ENCODE measurements at places on chromosomes 2 and 18.
A peak's percentile ranks its signal among the peaks of the same experiment; 100 is the strongest.

DNA sequence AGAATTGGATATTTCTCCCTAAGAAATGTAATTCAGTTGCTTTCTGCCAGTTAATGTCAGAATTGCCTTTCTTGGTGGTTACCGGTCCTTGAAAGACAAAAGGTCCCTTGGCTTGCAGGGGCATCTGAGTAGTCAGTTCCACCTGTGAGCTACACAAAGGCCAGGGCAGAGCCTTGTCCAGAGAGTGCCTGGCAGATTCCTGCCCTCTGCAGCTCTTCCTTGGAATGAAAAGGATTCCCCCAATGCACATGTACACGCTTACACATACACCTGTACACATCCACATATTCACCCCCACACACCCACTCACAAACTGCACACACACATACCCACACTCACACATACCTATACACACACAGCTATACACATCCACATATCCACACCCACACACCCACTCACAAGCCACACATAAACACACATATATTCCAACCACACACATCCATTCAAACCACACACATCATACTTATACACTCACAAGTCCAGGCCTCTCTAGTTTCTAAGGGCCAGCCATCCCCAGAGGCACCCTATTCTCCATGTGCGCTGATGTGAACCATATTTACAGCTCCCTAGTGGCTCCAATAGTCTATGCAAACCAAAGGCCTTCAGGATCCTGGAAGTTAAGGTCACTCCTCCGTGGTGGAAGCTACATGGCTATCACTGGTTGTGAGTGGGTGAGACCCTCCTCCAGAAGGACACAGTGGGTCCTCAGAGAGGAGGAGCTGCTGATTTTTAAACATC lies 9.6 kb downstream of the CYRIA start:
- DNase-seq, result no peak

GRCh38 chr2:53652131-53652530 lies 115.5 kb upstream of the CHAC2 start:
- DNase-seq, result no peak

GRCh38 chr2:80311304-80311703 lies 6.8 kb upstream of the LRRTM1 start:
- DNase-seq, result no peak

- DNase-seq, result peak; percentile 30
Observed at GRCh38 chr2:120820263-120820952, 84.7 kb downstream of the GLI2 start.

DNA sequence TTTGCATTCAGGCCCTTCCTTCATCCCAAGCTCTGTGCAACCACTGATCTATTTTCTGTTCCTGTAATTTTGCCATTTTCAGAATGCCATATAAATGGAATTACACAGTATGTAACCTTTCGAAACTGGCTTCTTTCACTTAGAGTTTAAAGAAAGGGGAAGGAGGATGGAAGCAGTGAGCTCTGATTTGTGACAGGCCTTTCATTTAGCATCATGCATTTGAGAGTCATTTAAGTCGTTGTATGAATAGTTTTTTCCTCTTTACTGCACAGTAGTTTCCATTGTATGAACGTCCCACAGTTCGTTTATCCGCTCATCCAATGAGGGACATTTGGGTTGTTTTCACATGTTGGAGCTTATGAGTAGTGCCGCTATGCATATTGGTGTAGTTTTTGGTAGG lies 67.0 kb downstream of the LBH start:
- no peak for DNase-seq

GRCh38 chr2:187429989-187430388 lies 18.1 kb downstream of the CALCRL start:
- no peak for DNase-seq

GRCh38 chr2:46275995-46276394 lies 21.2 kb upstream of the EPAS1 start:
- no peak for DNase-seq

DNA sequence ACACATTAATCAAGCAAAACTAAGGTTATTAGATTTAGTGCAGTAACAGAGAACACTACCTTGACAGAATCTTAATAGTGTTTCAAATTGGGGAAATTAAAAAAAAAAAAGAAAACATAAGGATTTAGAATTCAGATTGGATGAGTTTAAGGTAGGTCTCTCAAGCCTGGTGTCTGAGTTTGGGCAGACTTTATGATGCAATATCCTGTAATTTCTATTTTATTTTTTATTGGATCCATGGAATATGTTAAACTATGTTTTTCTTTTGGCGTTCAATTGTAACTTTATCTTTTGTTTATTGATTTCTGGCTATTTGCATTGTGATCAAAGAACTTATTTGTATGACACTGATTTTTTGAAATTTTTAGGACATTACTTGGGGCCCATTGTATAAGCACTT lies 394.1 kb upstream of the NETO1 start:
- no peak for DNase-seq

DNA sequence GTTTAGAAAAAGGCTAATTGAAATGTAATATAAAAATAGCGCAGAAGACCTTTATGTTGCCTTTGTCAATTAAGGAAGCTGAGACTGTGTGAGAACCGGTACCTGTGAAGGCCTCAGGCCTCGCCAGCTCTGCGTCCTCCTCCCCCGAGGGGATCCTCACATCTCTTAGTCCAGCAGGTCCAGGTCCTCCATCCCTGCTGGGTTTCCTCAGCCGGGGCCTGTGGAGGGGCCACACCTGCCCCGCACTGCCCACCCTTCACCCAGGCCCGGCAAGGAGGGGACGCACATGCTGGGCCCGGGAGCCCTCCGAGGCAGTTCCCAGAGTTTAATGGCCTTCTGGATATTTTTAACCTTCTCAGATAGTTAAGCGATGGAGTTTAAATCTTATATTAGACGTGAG lies 3.5 kb downstream of the KCNG2 start:
- DNase-seq, result no peak

DNA sequence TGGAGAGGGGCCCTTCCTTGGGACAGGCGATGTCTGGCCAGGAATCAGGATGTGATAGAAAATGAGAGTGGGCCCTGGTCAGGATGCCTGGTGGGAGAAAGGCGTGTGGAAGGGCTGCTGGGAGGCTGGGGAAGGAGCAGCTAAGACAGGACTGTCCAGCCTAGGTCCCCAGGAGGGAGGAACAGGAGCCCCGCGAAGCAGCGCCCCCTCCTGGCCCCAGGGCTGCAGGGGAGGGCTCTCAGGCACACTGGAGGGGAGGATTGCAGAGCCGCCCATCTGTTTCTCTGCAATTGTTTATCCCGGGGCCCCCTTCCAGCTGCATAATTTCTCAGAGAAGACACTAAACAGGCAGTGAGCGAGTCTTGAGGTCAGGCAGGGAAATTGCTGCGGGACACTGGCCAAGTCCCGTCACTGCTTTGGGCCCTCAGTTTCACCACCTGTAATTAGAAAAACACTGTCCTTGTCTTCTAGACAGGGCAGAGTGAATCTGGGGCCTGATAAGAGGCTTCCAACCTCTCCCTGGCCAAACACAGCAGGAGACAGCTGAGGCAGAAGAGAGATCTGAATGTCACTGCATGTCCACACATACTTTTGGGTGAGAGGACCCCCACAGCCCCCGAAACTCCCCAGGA lies 3.9 kb upstream of the NPPC start:
- DNase-seq, result no peak

- no peak for DNase-seq
Observed at GRCh38 chr2:8216397-8216796, 465.5 kb upstream of the ID2 start.

DNA sequence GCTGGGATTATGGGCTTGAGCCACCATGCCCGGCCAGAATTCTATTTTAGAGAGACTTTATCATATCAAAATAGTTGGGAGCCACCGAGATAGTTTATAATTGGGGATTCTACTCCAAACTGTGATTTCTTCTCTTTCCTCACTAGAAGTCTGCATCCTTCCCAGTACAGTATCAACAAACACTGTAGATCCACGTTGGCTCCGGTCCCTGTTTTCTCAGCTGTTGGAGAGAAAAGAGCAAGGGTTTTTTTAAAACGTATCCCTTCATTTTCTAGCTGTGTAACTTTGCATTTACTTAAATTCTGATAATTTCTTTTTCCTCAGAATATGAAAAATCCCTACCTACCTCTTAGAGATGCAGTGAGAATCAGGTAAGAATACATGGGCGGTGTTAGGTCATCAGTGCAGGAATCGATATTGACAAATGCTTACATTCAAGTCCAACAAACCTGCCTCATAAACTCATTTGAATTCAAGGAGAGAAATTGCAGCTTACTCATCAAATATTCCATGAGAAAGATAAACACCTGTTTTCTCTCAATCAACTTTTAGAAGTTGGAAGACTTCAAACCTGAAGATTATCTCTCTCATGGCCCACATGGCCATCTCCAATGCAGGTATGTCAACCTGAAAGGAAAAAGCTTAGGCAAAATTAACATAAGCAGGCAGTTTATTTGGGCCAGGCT lies 17.7 kb upstream of the PDCL3 start:
- DNase-seq, result no peak

DNA sequence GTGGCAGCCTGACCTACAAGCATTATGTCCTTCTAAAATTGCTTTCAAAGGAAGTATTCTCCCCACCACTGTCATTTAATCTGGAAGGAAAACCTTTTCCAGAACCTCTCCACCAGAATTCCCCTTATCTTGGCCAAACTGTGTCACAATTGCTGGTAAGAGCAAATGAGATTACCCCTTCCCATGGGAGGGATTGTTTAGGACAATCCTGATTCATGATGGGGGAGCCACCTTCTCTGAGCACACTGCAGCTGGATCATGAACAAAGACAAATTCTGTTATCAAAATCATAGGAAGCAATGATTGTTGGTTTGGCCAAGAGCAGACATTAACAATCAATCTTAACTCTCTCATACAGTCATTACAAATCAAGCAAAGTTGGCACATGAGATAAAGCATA lies 18.1 kb upstream of the ATOH8 start:
- DNase-seq, result no peak

DNA sequence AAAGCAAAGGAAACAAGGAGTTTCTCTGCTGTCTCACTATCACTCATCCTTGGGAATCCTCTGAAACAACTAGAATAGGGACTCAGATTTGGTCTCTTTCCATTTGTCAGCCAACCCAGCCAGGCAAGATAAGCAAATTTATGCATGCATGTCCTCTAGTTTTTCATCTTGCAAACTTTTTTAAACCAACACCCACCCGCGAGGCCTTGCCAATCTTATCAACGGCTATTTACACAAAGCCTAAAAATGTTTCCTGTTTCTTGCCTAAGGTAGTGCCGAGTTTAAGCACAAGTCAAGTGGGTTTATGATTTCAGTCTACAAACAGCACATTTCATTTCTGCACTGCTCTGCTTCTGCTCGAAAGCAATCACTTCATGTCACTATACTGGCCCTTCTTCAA lies 240.9 kb downstream of the STK39 start:
- no peak for DNase-seq

DNA sequence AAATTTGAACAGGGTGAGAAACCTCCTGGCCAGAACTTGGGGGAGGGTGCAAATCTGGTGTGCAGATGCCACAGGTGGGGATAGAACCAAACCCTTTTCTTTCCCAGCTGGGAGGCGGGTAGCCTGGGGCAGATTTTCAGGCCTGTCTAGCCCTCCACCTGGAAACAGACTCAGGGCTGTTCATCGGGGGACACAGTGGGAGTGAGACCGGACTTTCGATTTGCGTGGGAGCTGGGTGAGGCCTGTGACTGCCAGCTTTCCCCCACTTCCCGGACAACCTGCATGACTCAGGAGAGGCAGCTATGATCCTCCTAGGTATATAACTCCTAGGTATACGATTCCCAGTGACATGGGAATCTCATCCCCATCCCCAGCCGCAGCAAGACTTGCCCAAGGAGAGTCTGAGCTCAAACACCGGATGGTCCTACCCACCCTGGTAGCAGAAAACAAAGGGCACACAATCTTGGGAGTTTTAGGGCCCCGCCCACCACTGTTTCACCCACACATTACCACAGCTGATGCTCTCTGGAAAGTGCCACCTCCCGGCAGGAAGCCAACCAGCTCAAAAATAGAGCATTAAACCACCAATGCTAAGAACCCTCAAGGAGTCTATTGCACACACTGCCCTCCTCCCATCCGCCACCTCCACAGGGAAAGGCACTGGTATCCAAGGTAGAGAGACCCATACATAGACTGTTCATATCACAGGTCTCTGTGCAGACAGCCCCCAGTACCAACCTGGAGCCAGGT lies 92.5 kb downstream of the BARD1 start:
- DNase-seq, result no peak

- DNase-seq, result no peak
Observed at GRCh38 chr2:31088504-31089195, 49.6 kb downstream of the GALNT14 start.

DNA sequence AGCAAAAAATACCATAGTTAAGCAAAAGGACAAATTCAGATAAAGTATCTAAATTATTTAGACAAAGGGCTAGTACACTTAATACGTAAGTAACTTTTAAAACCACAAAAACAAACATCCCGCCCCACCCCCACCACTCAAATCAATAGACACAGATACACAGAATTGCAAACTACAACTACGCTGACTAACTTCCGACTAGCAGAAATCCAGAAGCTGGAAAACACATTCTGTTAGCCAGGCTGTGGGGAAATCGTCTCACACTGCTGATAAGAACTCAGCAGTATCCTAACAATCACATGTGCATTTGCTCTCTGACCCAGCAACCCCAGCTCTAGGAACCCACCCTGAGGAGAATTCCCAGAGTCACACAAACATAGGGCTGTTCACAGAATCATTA lies 16.6 kb downstream of the FAM168B start:
- DNase-seq, result no peak

DNA sequence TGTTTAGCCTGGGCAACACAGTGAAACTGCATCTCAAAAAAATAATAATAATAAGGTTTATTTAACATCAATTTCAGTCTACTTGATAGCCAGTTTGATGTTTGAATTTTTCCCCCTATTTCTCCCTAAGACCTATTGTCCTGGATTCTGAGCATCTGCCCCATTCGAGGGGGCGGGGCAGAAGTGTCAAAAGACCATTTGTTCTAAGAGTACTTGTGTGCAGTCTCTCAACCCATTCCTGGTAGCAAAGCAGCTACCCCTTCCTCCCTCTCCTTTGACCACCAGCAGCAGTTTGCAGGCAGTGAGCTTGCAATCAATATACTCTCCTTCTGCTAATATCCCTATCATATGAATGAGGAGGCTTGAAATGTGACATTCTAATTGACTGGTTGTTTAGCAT lies 71.9 kb downstream of the VWC2L start:
- DNase-seq, result no peak

DNA sequence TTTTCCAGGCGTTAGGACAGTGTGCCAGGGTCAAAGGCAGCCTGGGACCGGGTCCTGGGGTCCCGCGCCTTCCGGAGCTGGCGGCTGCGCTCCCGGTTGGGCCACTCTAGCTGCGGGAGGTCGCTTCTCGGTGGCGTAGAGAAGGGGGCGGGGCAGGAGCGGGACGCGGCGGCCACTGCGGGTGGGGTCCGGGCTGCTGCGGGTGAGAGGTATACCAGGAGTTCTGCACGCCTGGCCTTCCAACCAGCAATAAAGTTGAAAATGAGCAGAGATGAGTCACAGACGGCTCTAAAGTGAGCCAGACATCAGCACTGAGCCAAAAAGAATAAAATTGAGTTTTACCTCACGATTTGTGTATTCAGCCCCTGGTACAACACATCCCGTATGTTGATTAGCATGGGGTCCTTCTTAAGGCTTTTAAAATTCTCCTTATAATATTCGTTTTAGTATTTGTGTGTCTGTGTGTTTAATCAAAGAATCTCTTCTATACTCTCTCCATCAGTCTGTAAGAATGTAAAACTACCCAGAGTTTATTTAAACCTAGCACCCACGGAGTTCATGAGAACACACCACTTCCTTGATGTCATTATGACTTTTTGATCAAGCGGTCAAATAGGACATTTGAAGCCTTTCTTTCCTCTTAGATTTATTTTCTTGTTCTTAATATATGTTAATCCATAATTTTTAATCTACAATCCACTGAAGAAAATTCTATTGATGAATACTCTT lies at the start of gene C1GALT1C1L:
Gene C1GALT1C1L, minus strand, starts transcription at position 108 of the 729 bp plus-strand sequence. Its CDS starts 107 bp downstream, at position 1.
- DNase-seq, result no peak

GRCh38 chr18:63949068-63949737 lies at the start of gene HMSD:
HMSD (plus strand) TSS chr18:63949301; CDS start chr18:63953456, 4,155 bp downstream.
- DNase-seq, result no peak

Data from T1000 (cell line).